T-cell (primary cell): ENCODE measurements at places on chromosomes 13 and 19. TPM values are rescaled to one million over a fixed set of nuclear protein-coding genes. Genes with fewer than 3 reads are reported as not detected.

Gene ZNF708
- 33.1 TPM for total RNA-seq

DNA sequence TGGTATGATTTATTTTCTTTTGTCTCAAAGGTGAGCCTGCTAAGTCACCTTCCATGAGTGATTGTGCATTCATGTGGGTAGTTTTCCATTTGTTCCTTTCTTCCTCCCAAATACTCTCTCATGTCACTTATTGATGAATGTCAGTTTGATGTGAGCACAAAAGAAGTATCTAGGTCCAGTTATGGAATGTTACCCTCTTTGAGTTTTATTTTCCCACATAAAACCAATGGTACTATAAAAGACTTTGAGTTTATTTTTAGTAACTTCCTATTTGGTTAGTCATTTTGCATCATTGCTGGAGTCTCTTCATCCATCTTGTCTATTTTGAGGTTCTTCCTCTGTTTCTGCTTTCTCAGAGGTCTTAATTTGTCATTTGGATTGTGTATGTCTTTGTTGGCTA lies 321.3 kb downstream of the GPC6 start:
- no peak overlapping the region for H3K27ac ChIP-seq
- H3K4me3 ChIP-seq: no peak overlapping the region
- no peaks in the 10 kb centered on the region for H3K36me3 ChIP-seq
- DNase-seq: no peak

Gene TEX101
- total RNA-seq: not detected

Gene FAM216B
- not detected for total RNA-seq

DNA sequence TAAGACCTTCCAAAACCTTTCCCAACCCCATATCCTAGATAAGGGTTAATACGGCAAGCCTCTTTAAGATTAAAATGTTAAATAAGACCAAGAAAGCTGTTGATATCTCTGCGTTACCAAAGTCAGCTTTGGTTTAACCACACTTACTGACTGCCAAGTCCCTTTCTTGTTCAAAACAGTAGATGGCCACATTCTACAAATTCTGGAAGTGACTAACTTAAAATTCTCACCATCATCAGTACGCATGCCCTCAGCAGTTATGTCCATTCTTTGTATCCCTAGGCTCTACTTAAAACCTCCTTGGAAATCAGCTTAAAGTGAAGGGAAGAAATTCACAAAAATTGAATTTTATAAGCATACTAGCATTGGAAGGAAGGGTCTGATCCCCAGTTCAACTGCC lies 23.6 kb downstream of the SOHLH2 start:
- no peaks in the 10 kb centered on the region for H3K27me3 ChIP-seq
- H3K36me3 ChIP-seq: no peaks in the 10 kb centered on the region
- H3K27ac ChIP-seq: no peak overlapping the region
- DNase-seq: no peak

DNA sequence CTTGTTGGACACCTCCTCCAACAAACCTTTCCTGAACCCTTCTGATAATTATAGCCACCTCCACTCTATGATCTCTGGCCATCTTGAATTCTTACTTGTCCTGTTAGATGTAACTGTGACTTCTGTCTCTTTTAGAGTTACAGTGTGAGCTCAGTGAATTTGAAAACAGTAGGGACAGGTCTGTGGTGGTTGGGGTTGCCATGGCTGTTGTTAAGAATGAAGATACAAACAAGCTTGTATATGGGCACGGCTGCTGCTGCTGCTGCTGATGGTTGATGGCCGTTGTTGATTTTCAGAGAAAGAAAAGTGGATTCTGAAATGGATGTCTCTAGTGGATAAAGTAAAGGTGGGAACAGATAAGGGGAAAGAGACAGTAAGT lies 101.5 kb downstream of the STARD13 start:
- no peak overlapping the region for H3K4me3 ChIP-seq
- no peaks in the 10 kb centered on the region for H3K36me3 ChIP-seq
- H3K27me3 ChIP-seq: no peaks in the 10 kb centered on the region
- H3K4me1 ChIP-seq: no peaks in the 10 kb centered on the region

GRCh38 chr13:80989241-80989640 lies 648.3 kb upstream of the SPRY2 start:
- no peaks in the 10 kb centered on the region for H3K36me3 ChIP-seq
- no peak overlapping the region for H3K27ac ChIP-seq
- no peak overlapping the region for H3K4me3 ChIP-seq
- no peak for DNase-seq

GRCh38 chr13:34628209-34628682 lies 313.8 kb upstream of the NBEA start:
- H3K4me3 ChIP-seq: no peak overlapping the region
- no peaks in the 10 kb centered on the region for H3K36me3 ChIP-seq

DNA sequence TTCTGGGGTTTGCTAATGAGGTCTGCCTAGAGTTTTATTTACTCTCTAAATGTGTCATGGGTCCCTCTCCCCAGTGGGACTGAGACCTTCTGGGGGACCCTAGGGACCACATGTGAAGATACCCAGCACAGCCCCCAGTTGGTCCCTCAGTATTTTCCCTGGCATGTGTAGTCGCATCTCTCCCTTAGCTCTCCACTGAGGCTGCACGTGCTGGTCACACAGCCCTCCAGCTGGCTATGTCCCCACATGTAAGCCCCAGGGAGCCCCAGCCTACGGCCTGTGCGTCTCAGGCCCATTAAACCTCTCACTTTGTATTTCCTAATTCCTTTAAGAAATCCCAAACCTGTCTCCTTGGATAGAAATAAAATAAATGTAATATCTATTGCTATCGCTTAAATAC lies 189.6 kb upstream of the TSHZ3 start:
- H3K4me1 ChIP-seq: no peaks in the 10 kb centered on the region
- peaks cover 3% of the 10 kb centered on the region for H3K27me3 ChIP-seq
- H3K4me3 ChIP-seq: no peak overlapping the region

- no peak overlapping the region for H3K27ac ChIP-seq
- no peaks in the 10 kb centered on the region for H3K36me3 ChIP-seq
- no peak for DNase-seq
- no peaks in the 10 kb centered on the region for H3K4me1 ChIP-seq
Measured at GRCh38 chr13:67619351-67619994, 389.3 kb upstream of the PCDH9 start.

GRCh38 chr19:1416014-1416841 lies 8.8 kb downstream of the DAZAP1 start:
- DNase-seq: no peak
- peaks cover 5% of the 10 kb centered on the region for H3K4me1 ChIP-seq
- no peaks in the 10 kb centered on the region for H3K27me3 ChIP-seq
